ENCODE measurements at places on chromosomes 7 and 10. TPM values are rescaled to one million over a fixed set of nuclear protein-coding genes. Genes with fewer than 3 reads are reported as not detected.

SLC13A4 gene
- 0.31 TPM for total RNA-seq

PAX4 gene
- total RNA-seq = not detected

HTR7 gene
- not detected for total RNA-seq

YWHAG gene
- total RNA-seq = 88.9 TPM

- DNase-seq = peak; percentile 70
These were observed 10.4 kb downstream of the NXPH1 start for GRCh38 chr7:8443576-8444467.

DNA sequence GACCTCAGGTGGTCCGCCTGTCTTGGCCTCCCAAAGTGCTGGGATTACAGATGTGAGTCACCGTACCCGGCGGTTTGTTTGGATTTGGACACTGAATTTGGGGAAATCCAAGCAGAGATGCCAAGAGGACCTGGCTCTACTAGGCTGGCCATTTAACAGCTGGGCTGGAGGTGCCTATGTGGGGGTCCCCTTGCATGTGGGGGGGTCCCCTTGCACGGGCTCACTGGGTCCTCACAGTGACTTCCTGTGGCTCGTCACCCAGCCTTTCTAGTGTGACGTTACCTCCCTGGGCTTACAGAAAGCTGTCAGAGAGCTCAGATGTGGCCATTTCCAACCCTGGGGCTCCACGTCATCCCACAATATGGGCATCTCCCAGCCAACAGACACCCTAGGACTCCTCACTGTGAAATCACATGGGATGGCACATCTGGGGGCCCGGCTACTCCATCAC lies 49.3 kb upstream of the GNA12 start:
- DNase-seq = no peak

- DNase-seq = no peak
These were observed 3.1 kb downstream of the STRA8 start for GRCh38 chr7:135236727-135237126.

DNA sequence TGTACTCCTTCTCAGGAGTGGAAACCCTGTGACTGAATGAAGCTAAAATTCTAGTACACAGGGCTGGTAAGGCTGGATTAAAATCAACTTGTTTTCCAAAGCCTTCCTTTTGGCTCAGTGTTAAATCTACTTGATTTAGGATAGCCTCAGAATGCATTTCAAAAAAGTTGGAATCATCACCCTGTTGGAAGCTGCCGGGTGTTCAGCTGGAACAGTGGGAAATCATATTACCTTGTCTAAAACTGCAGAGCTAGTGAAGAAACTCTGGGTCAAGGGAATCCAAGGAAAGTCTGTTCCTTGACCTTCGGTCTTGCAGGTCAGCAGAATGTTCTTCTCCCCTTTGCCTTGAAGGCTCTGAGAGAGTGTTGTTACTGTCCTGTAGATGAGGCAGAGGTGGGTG lies 252.1 kb upstream of the INHBA start:
- no peak for DNase-seq

GRCh38 chr7:154844499-154844898 lies 158.4 kb downstream of the PAXIP1 start:
- DNase-seq = no peak

- DNase-seq = no peak
These were observed 16.8 kb upstream of the TES start for GRCh38 chr7:116193329-116194087.

GRCh38 chr10:120286280-120286679 lies 170.7 kb upstream of the PLPP4 start:
- DNase-seq = no peak

- no peak for DNase-seq
These were observed 179.0 kb downstream of the NOC3L start for GRCh38 chr10:94183666-94184264.

DNA sequence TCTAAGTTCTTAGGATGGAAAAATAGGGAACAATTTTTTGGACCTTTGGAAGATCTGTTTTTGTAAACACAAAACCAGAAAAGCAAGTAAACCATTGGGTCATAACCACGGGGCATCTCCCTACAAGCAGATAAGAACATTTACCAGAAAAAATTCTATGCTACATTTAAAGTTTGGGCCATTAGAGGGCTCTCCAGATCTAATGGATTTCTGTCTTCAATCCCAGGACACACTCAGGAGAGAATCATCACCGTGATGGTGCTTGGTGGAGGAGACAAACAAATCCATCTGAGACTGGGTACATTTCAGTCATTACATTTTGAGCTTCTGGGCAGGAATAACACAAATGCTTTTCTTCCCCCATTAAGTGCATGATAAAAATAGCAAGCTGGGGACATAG lies 178.4 kb upstream of the TARP start:
- DNase-seq = peak; percentile 77

DNA sequence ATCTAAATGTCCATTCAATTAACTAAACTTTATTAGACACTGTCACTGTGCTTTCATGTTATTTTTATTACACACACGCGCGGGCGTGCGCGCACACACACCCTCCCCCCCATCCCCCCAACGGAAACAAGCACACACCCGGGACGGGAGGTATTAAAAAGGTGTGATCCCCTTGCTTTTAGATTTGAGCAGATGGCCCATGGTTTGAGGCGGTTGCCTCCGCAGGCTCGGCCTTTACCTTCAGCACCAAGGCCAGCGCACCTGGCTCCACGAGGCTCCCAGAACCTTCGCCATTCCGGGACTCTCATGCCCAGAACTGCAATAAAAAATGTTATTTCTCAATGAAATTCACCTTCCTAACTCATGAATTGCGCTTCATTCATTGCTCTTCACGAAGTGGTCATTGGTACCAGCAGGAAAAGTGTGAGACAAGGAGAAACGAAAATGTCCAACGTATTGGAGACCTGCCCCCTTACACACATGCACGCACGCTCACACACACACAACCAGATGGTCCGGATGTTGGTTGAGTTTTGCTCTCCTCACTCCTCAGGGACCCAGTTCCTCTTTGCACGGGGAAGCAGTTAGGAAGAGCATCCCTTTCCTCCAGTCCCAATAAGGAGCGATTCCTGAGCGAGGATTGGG lies 20.8 kb upstream of the PTF1A start:
- no peak for DNase-seq

- DNase-seq = peak; percentile 2
These were observed 161.7 kb upstream of the HPS1 start for GRCh38 chr10:98608411-98608810.

- no peak for DNase-seq
These were observed 75.4 kb upstream of the PDSS1 start for GRCh38 chr10:26621889-26622711.

- DNase-seq = no peak
These were observed 14.1 kb downstream of the ZNF398 start for GRCh38 chr7:149161241-149161848.

GRCh38 chr7:136555933-136556332 lies 312.5 kb upstream of the CHRM2 start:
- no peak for DNase-seq

- no peak for DNase-seq
These were observed 167.7 kb upstream of the CCDC6 start for GRCh38 chr10:60073781-60074656.

Measured in G401 (cell line).